T-cell (primary cell): ENCODE measurements at places on chromosomes 1 and 21. TPM values are rescaled to one million over a fixed set of nuclear protein-coding genes. Genes with fewer than 3 reads are reported as not detected.

DNA sequence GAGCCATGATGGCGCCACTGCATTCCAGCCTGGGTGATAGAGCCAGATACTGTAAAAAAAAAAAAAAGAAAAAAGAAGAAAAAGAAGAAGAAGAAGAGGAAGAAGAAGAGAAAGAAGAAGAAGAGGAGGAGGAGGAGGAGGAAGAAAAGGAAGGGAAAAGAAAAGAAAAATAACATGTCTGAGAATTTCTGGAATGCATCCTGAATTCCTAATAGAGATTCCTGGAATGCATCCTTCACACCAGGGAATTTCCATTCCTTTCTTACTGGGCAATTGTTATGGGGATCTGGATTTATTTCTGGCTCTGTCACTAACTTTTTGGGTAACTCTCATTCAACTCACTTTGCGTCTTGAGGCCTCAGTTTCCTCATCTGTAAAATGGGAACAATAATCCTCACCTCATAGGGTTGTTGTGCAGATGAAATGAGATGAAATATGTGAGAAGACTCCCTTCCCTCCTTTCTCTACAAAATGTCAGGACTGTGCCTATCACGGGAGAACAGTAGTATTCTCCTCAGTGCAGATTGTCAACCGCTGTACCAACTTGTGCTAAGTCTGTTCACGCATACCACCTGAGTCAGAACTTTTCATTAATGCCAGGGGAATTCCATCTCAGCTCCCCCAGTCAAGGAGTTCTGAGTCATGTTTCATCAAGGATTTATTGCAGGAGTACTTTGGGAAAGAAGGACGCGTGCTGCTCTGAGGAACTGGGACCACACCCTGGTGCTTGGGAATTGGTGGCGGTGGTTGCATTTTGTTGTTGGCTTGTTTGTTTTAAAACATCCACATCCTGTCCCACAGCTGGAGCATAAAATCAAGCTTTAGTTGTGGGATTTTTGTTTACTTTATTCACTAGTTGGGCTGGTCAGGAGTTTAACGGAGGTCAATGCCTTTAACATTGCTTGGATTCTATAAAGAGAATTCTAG is 42.4 kb upstream of the ROR1 start:
- no peak overlapping the region for H3K27ac ChIP-seq
- no peaks in the 10 kb centered on the region for H3K27me3 ChIP-seq
- no peak overlapping the region for H3K4me3 ChIP-seq
- no peaks in the 10 kb centered on the region for H3K4me1 ChIP-seq
- H3K36me3 ChIP-seq = no peaks in the 10 kb centered on the region

- no peak overlapping the region for H3K4me3 ChIP-seq
- H3K36me3 ChIP-seq = no peaks in the 10 kb centered on the region
- H3K27me3 ChIP-seq = peaks cover 11% of the 10 kb centered on the region
- no peak overlapping the region for H3K27ac ChIP-seq
Observed at GRCh38 chr21:39107739-39108138, 75.5 kb downstream of the PSMG1 start.

Gene LRRC47
- total RNA-seq = 44.5 TPM

DNA sequence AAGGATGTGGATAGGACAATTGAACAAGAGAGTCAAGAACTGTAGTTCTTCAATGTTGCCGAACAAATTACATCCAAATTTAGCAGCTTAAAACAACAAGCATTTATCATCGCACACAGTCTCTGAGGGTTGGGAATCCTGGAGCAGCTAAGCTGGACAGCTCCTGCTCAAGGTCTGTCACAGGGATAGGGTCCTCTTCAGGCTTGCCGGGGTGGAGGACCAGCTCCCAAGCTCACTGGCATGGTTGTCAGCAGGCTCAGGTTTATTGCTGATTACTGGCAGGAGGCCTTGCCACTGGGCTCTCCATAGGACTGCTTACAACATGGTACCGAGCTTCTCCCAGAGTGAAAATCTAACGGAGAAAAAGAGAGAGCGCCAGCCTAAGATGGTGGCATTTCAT is 22.1 kb upstream of the COX20 start:
- H3K27me3 ChIP-seq = no peaks in the 10 kb centered on the region
- no peak overlapping the region for H3K4me3 ChIP-seq
- no peaks in the 10 kb centered on the region for H3K4me1 ChIP-seq

DNA sequence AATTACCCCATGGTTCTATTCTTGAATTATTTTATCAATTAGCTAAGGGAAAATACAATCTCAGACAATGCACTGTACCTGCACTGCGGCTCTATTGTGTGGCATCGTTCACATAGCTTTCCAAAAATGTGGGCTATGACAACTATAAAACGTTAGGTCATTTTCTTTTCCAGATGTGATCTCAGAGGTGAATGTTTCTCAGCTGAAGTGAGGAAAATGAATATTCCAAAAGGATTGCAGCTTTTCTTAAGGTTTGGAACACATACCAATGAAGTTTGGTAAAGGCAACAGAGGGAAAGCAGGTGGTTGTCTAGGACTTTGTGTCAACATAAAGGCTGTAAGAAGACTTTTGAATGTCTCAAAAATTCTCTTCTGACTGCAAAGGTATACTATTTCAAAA is 105.5 kb downstream of the NRIP1 start:
- no peaks in the 10 kb centered on the region for H3K4me1 ChIP-seq
- no peak overlapping the region for H3K4me3 ChIP-seq
- H3K27me3 ChIP-seq = no peaks in the 10 kb centered on the region
- H3K27ac ChIP-seq = no peak overlapping the region

DNA sequence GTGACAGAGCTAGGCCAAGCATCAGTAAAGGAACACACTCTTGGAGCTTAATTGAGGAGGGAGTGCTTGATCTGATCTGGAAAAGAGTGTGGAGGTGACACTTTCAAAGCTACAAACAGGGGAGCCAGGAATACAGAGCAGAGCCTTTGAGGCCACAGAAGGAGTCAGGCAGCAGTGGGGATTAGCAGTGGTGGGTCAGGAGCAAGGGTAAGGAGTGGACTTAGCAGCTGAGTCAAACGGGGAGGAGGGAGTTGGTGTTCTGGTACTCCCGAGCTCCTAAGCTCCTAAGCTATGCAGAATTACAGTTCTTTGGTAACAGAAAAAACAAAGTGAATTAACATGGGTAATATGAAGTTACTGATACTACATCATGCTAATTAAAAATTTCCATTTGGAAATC is 14.5 kb downstream of the RAB4A start:
- no peaks in the 10 kb centered on the region for H3K27me3 ChIP-seq
- H3K4me1 ChIP-seq = no peaks in the 10 kb centered on the region
- no peak overlapping the region for H3K27ac ChIP-seq
- no peaks in the 10 kb centered on the region for H3K36me3 ChIP-seq
- DNase-seq = no peak

Gene PTCH2
- total RNA-seq = 0.89 TPM

DNA sequence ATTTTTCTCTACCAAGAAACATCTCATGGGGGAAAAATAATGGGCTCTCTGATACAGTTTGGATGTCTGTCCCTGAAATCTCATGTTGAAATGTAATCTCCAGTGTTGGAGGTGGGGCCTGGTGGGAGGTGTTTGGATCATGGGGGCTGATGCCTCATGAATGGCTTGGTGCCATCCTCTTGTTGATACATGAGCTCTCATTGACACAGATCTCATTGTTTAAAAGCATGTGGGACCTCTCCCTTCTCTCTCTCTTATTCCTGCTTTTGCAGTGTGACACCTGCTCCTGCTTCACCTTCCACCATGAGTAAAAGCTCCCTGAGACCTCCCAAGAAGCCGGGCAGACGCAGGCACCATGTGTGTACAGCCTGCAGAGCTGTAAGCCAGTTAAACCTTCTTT is 332.5 kb upstream of the NRIP1 start:
- no peaks in the 10 kb centered on the region for H3K27me3 ChIP-seq
- no peaks in the 10 kb centered on the region for H3K4me1 ChIP-seq
- no peaks in the 10 kb centered on the region for H3K36me3 ChIP-seq

Gene S100A7A
- total RNA-seq = not detected

DNA sequence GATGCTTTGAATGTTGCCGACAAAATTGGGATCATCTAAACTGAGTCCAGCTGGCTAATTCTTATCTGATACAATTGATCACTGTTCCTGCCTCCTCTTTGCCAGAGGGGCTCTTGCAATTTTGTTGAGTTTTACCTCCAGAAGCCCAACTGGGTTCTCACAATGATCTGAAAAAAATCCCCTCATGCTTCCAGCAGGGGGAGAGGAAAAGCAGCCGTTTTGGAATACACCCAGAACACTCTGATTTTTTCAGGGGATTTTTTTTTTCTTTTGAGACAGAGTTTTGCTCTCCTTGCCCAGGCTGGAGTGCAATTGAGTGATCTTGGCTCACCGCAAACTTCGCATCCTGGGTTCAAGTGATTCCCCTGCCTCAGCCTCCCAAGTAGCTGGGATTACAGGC is 13.9 kb upstream of the RERE start:
- no peak for DNase-seq
- H3K4me1 ChIP-seq = peaks cover 9% of the 10 kb centered on the region
- no peaks in the 10 kb centered on the region for H3K27me3 ChIP-seq
- H3K27ac ChIP-seq = no peak overlapping the region

DNA sequence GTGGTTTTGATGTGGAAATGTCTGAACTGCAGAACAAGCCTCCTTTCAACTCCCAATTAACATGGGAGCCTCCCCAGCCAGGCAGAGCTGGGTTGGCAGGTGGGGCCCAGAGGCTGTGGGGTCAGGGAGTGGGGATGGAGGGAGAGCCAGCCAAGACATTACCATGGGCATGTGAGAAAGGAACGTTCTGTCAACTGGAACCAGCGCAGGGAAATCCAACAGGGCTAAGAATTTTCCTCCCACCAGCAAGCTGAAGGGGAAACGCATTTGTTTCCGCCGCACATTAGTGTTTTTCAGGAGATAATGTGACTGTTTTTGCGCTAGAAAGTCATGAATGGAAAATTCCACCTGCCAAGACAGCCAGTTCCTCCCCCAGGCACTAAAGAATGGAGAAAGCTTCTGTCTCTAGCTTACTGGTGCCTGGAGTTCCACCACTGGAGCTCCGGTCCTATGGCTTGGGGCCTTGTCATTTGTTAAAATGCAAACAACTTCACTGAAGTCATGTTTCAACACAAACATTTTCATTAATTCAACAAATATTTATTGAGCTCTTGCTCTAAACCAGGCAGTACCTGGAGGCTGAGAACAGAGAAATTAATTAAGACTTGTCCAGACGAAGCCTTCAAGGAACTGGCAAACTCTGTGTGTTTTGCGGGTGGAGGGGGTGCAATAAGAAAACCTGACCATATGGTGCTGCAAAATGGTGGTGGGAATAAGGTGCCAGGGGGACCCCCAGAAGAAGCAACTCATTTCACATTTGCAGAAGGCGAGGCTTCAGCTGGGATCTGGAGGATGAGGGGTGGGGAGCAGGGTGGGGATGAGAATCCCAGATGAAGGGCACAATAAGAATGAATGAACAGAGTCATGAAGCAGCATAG is 305.1 kb downstream of the MATN1 start:
- no peak for DNase-seq
- no peaks in the 10 kb centered on the region for H3K36me3 ChIP-seq
- H3K4me1 ChIP-seq = no peaks in the 10 kb centered on the region
- H3K27me3 ChIP-seq = no peaks in the 10 kb centered on the region

DNA sequence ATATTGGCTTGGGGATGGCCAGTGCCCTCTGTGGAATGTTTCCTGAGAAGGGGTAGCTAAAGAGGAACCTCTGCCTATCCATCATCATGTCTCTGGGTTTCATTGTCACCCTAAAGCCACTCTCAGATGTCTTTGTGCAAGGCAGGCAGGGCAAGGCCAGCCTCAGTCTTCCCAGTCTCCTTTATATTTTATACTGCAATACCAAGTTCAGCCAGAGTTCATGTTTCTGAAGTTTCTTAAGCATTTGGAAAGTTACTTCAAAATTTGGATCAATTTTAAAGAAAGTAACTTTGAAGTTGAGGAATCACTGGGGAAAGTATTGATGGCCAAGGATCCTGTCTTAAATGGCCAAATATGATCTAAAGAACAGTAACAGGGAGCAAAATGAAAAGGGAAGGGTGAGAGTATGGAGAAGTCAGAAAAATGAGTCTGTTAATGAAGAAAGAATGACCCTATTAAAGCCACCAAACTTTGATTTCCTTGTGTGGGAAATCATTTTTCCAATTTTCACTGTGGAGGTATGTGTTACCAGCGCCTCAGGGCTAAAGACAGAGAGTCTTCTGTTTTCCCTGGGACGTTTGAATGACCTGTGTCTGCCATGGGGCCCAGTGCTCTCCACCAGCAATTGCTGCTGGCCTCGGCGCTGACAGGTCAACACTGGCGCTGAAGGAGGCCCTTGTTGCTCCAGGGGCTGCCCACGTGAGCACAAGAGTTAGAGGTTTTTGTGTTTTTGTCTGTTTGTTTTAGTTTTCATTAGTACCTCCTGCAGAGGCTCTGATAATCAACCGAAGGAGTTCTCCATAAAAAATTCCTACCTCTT is 93.9 kb downstream of the ATP5PO start:
- H3K27me3 ChIP-seq = no peaks in the 10 kb centered on the region
- no peak overlapping the region for H3K4me3 ChIP-seq
- DNase-seq = no peak

DNA sequence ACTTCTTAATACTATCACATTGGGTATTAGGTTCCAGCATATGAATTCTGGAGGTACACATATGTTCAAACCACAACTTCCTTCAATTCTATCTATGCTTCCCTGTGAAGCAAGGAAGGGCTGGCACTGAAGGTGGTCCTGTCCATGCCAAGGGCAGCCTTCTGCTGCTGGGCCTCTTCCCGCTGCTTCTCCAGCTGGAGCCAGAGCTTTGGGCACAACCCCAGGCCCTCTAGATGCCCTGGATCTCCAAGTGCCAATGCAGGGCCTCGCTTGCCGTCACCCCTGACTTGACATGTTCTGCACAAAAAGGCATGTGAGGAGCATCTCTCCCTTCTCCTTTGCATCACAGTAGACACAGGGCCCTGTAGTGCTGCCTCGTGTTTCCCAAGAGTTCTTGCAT is 62.6 kb downstream of the STYXL2 start:
- no peak overlapping the region for H3K4me3 ChIP-seq
- H3K27ac ChIP-seq = no peak overlapping the region
- H3K27me3 ChIP-seq = peaks cover 6% of the 10 kb centered on the region
- H3K36me3 ChIP-seq = no peaks in the 10 kb centered on the region

DNA sequence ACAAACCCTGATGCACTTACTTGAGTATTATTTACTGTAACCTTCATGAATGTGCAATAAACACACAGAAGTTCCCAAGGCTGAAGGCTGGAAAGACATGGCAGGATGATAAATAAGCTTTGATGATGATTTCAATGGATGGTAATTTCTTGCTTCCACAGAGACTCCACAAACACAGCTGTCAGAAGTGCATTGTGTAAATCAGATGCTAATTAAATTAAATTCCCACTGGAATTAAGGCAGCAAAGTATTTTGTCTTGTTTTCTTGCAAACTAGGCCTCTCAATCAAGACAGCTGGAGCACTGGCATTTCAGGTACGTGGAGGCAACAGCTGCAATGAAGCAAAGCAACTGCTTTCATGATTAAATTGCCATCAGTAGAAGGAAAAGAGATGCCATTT is 24.1 kb downstream of the FAM177B start:
- H3K27me3 ChIP-seq = no peaks in the 10 kb centered on the region
- DNase-seq = no peak
- no peaks in the 10 kb centered on the region for H3K4me1 ChIP-seq
- H3K27ac ChIP-seq = no peak overlapping the region
- H3K4me3 ChIP-seq = no peak overlapping the region

GRCh38 chr21:41625428-41625827 is 117.5 kb upstream of the TMPRSS2 start:
- H3K27ac ChIP-seq = no peak overlapping the region
- H3K4me1 ChIP-seq = no peaks in the 10 kb centered on the region
- DNase-seq = no peak
- no peaks in the 10 kb centered on the region for H3K27me3 ChIP-seq
- H3K36me3 ChIP-seq = no peaks in the 10 kb centered on the region

GRCh38 chr1:40692429-40692895 is 958 bp downstream of the NFYC start:
- no peak for DNase-seq
- H3K4me1 ChIP-seq = peaks cover 21% of the 10 kb centered on the region
- peak overlapping the region; percentile 81 for H3K4me3 ChIP-seq
- no peaks in the 10 kb centered on the region for H3K27me3 ChIP-seq
- H3K27ac ChIP-seq = peak overlapping the region; percentile 100

- no peaks in the 10 kb centered on the region for H3K27me3 ChIP-seq
- peak overlapping the region; percentile 46 for H3K4me3 ChIP-seq
- H3K4me1 ChIP-seq = peaks cover 15% of the 10 kb centered on the region
Observed at GRCh38 chr1:117120774-117121588, 568 bp downstream of the TRIM45 start.
